ENCODE measurements at places on chromosomes 7 and 10. TPM values are rescaled to one million over a fixed set of nuclear protein-coding genes. Genes with fewer than 3 reads are reported as not detected.

GRCh38 chr7:98630770-98631169 is 13.7 kb downstream of the NPTX2 start:
- H3K4me1 ChIP-seq: no peaks in the 10 kb centered on the region
- no peak overlapping the region for H3K4me3 ChIP-seq
- DNase-seq: no peak
- H3K36me3 ChIP-seq: no peaks in the 10 kb centered on the region
- no peaks in the 10 kb centered on the region for H3K27me3 ChIP-seq

DNA sequence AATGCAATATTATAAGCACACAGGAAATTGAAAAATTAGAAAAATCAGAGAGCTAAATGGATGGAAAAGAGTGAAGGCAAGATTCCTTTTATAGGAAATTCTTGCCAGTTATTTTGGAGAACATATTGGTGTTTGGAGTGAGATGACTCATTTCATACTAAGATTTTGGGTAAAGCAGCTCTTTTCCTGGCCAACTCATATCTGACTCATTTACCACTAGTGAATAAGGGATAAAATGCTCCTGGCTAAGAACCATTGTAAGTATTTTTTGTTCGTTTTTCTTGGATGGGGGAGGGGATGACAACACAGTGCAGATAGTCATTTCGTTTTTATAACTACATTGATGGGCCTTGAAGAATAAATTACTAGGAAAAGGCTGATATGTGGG is 139.3 kb downstream of the TWIST1 start:
- no peak overlapping the region for H3K4me3 ChIP-seq
- no peak overlapping the region for H3K27ac ChIP-seq
- no peak for DNase-seq
- H3K27me3 ChIP-seq: no peaks in the 10 kb centered on the region

DNA sequence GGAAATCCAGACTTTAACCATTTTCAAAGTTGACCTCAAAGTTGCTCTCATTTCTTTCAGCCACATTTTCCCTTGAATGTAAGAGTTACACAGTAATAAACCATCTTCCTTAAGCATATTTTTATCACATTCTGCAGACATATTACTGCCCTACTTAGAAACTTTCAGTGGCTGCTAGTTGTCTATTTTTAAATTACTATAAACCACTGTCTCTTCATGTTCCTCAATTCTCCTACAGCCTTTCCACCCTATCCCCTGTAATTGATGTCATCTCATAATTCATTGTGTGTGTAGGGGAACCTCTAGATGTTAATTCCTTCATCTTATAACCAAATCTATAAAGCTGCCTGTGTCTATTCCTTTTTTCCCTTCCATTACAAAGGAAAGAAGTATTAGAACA is 78.1 kb upstream of the STRIP2 start:
- no peak overlapping the region for H3K27ac ChIP-seq
- no peak for DNase-seq
- no peaks in the 10 kb centered on the region for H3K4me1 ChIP-seq

DNA sequence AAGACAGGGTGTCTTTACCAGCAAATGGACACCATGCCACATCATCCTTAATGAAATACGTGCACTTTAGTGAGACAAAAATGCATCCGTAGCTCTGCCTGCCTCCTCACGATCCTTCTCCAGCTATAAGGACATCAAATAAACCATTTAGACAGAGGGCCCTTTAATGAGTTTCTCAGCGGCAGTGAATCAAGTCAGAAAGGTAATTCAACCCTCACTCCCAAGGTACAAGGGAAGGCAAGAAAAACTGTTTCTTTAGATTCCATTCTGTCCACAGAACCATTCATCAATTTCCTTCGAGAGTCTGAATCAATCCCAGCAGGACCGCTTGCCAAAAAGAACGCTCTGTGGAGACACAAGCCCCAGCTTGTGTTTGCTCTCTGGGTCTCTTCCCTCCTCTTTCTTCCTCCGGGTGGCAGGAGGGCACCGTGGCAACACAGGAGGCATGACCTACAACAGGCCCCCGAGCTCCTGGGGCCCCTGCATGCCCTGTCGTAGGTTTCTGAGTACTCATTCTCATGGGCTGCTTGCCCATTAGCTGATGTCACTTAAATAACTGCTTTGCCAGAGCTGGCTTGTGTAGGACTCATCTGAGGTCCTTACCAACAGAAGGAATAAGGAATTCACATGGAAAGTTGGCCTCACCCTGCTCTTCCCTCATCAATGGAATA is 297.8 kb upstream of the PRKCQ start:
- H3K4me1 ChIP-seq: no peaks in the 10 kb centered on the region
- H3K36me3 ChIP-seq: no peaks in the 10 kb centered on the region
- no peaks in the 10 kb centered on the region for H3K27me3 ChIP-seq
- H3K27ac ChIP-seq: no peak overlapping the region
- no peak for DNase-seq

DNA sequence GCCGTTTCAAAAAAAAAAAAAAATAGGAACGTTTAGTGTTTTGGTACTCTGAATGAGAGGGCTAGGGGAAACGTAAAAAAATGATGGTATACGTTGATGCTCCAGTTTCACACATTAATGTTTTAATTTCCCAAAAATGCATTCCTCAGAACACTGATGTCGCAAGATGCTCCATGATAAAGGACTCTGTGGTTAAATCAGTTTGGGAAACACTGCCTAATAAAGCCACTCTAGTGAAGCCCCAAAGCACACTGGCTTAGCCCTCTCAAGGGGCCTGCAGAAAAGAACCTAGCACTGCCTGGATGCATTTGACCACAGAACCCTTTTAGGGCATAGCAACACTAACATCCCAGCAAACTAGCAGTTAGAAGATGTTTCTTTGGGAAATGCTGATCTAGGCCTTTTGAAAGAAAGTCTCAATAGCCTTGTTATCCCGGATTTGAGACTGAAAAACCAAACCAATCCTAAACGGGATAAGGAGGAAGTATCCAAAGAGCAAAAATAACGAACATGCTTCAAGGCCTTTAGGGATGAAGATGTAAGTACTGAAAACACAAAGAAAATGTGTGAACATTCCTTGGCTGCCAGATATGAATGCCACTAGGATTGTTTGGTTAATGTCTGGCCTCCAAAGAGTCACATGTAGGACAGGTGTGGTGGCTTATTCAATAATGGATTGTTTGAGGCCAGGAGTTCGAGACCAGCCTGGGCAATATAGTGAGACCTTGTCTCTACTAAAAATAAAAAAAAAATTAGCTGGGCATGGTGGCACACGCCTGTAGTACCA is 11.0 kb downstream of the DLG5 start:
- H3K4me1 ChIP-seq: no peaks in the 10 kb centered on the region
- no peak overlapping the region for H3K4me3 ChIP-seq
- DNase-seq: no peak
- no peaks in the 10 kb centered on the region for H3K36me3 ChIP-seq
- H3K27ac ChIP-seq: no peak overlapping the region

The FOXI2 gene
- total RNA-seq: not detected

Data from naive thymus-derived CD4-positive, alpha-beta T cell (primary cell).